ENCODE measurements at places on chromosomes 12 and 14.

DNA sequence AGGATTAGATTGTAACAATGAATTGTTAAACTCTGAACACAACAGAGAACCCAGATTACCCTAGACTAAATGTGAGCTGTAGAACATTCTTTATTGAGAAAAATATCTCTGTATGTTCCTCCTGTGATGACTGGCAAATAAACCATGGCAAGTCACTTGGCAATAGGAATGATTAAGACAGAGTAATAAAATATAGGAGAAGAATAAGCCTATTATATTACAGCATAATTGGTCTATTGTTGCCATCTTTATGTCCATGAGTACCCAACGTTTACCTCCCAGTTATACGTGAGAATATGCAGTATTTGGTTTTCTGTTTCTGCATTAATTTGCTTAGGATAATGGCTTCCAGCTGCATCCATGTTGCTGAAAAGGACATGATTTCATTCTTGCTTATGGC, 211.2 kb upstream of the AVPR1A start:
- no peak for DNase-seq

DNA sequence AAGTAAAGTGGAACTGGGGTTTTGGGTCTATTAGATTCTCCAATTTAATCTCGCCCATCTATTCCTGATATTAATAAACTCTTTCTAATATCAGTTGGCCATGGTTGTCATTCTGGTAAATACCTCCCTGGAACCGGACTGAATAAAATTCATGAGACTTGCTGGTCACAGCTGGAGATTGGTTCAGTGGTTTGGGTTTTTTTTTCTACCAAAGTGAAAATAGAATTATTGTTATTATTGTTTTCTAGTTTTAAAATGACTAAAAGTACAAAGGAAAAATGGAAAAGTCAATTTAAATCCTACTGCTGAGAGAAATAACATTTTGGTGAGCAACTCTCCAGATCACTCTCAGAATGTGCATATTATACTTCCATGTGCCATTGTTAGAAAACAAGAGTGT, 437.5 kb downstream of the ZFP36L1 start:
- DNase-seq, result no peak

- no peak for DNase-seq
Observed at GRCh38 chr12:124545508-124546418, 21.6 kb downstream of the NCOR2 start.

DNA sequence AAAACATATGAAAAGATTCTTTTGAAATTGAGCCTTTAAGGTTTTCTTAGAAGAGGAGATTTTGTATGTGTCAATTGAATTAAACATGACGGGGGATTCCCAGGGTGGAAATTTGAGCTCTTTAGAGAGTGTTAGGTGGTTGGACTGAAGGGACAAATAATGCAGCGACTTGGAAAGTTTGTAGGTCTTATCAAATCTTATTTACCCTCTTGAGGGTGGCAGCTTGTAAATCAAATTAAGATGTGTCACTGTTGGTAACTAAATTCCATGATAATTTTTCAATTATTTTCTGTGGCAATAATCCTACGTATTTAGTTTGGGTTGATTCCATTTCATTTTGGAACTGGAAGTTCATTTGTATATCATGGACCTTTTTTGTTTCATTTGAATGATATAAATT, 33.7 kb upstream of the LRIG3 start:
- no peak for DNase-seq
